ENCODE measurements at places on chromosomes 6 and 20.

DNA sequence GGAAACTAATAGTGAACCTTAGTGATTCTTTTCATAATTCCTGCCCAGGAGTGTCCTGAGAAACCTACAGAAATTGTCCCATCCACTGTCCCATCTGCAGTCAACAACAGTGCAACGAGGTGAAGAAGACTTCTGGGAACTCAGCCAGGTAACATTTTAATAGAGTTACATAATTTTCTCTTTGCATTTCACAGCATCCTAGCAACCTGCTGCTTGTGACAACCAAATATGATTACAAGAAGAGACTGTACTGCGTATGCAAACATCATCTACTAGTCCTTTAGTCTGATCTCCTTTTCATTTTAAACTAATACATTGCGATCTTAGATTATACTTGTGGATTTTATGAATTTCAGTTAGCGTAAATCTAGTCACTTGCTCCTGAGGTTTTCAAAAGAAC lies 951.6 kb downstream of the TFAP2A start:
- no peak for DNase-seq

DNA sequence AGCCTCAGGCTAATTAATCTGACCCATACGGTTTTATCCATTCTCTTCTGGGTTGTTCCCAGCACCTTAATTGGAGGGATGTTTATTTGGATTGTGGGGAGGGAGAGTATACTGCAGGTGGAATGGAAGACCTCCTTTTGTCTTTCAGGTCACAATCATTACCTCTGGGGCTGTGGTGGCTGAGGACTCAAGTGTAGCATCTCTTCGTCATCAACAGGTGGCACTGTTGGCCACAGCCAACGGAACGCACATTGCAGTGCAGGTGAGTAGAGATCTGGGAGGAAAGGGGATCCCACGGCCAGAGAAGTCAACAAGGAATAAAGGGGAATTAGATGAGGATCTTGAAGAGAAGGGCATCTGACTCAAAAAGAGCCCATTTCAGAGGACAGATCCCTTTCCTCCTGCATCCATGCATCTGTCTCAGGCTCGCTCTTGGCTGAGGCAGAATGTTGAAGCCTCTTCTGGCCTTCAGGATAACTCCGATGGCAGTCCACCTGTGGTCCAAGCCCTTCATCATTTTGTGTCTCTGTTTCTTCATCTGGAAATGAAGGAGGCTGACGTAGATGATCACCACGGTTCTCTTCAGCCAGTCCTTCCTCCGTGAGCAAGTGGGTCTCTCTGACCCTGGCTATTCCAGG lies 3.2 kb upstream of the DEF6 start:
- DNase-seq: no peak

DNA sequence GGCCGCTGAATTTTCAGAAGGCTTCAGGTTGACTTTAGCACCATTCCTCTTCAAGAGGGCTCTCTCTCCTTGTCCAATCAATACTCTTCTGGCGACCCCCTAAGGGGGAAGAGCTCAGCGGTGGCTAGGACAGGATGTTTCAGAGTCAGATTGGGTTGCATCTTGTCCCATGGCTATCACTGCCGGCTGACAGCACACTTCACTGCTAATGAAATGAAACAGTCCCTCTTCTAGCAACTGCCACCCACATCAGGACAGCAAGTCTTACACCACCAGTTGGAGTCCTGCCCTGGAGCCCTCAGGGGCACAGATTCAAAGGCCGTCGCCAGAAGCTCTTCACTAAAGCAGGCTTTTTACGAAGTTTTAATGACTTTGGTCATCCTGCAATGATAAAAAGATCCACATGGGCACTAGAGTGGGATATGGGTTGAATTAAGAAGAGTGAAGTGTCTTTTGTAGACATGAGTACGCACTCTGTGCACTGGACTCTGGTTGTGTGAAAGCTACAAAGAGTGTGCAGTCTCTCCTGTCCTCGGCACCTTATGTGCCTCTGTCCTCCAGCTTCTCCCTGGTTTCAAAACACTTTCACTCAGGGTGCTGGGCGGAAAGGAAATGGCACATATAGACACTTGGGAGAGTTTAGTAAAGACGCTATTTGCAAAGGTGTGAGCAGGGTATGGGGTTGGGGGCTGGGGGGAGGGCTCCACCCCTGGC lies 66.1 kb upstream of the SLC22A16 start:
- no peak for DNase-seq

- no peak for DNase-seq
These were observed 101.5 kb downstream of the LAMP5 start for GRCh38 chr20:9615766-9616454.

DNA sequence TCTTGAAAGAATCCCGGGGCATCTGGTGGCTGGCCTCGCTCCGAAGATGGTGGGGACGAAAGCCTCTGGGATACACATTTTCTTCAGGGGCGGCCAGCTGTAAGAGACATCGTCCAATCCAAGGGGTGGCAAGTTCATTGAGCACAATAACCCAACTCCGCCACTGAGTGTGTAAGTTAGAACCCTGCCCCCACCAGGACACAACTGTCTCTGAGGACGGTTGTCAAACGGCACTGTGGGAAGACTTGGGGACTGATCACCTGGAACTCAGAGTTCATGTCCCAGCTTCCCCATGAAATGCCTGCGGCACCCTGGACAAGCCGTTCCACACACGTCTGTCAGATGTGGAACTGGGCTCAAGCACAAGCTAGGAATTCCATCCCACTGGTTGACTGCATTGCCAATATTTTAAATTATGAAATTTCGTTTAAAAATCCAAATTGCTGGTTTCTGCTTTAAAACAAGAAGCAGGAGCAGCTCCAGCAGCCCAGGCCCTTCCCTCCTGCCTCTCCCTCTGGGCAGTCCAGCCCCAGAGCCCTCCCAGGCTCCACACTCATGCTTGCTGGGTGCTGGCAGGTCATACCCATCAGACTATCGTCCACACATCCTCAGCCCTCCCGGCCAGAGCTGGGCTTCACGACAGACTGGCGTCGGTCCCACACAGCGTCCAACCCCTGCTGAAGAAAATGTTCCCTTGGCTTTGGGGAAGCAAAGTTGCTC lies 80.9 kb upstream of the AFDN start:
- no peak for DNase-seq

DNA sequence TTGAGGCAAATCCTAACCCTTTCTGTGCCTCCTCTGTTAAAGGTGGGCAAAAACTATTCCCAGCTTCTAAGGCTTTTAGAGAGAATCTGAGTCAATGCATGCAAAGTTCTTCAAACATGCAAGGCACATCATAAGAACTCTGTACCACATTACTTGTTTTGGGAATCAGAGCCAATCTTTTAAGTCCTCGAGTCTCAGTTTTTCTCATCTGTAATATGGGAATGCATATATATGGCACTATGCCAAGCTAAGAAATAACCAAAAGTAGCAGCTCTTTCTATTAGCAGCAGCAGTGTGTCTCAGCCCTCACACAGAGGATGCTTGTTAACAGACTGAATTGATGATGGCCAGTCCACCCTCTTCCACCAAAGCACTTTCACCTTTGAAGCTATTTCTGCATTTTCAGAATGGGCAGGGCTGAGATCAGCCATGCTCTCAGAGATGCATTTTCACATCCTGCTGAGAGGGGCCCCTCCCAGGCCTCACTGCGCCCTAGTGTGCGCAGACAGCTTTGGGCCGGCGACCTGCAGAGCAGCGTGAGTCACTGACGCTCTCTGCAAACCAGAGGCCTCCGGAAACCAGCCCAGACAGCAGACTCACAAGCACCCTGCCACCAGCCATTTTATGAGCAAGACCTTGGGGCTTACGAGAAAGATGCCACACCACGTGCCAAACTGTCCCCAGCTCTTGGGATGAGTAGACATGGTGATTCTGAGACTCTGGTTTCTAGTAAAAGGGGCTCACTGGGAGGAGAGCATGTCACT lies 138.0 kb downstream of the NFATC2 start:
- no peak for DNase-seq

- DNase-seq: no peak
These were observed 29.4 kb downstream of the TNXB start for GRCh38 chr6:32079566-32080290.

DNA sequence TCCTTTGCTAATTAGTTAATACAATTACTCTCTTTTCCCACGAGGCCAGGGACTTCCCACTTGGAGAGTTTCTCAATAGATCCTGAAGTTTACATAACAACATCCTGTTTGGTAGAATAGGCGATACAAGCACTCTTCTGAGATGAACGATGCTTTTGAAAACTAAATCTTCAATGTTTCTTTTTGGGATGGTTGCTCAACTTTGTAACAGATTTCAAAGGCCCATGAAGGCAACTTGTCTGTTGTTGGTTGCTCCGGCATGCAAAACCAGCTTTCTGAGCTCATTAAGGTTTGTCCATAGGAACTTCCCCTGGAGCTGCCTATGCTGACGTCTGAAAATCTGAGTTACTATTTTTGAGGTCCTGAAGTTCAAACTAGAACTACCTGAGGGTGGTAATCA lies 25.9 kb upstream of the ROS1 start:
- no peak for DNase-seq

GRCh38 chr6:41049521-41049920 lies 3.5 kb upstream of the APOBEC2 start:
- DNase-seq: no peak

DNA sequence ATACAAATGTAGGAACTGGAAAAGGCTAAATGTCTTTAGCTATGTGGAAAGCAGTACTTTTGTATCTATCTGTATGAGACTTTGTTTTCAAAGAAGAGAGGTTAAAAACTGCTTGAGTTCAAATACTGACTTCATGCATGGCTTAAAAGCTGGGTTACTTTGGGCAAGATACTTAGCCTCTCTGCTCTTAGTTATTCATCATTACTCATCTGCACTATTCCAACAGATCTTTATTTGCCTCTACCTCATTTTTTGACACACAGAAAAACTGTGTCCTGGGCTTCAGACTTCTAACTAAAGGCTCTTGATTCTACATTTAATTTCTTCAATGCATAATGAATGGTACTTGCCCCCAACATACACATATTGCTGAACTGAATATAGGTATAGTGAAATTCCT lies 114.8 kb downstream of the DST start:
- no peak for DNase-seq

- no peak for DNase-seq
These were observed 7.2 kb downstream of the ZBTB2 start for GRCh38 chr6:151384151-151384550.

DNA sequence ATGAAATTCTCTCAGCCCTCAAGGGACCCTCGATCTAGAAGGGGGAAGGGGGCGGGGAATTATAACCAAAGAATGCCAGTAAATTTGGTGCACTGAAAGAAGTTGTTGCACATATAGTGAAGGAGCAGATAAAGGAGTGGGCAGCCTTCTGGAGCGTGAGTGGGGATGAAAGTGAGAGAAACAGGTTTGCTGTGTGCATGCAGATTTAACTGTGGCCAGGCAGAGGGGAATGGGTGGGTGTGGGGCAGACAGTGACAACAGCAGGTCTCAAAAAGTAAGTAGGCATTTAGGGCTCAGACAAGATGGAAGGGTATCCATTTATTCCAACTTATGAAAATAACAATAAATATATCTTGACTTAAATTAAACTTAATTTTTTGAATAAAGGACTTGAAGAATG lies 149.1 kb downstream of the KCNQ5 start:
- DNase-seq: no peak

DNA sequence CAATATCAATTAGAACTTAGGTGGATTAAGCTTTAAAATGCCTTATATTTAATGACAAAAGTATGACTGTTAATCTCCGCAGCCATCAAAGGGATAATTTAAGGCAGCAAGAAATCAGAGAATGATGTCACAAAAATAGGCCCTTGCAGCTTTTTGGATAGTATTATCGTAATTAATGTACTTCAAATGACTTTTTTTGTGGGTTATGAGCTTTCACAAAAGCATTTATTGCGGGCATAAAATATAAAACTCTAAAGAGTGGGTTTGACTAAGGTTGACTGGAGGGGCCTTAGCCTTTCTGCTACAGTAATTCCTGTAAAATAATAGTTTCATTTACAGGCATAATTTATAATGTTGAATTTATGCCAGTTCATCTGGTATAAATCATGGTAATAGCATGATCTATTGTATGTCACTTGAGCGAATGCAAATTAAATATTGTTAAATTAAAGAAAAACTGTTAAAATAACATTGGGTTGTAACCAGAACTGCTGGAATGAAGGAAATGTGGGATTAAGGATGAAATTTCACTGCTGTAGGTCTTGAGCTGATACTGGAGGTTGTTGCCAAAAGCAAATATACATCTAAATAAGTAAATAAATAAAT lies 78.5 kb upstream of the ZFP64 start:
- DNase-seq: no peak

GRCh38 chr20:35515949-35516645 lies 13.4 kb downstream of the C20orf173 start:
- DNase-seq: no peak

- DNase-seq: no peak
These were observed 37.7 kb downstream of the PMEPA1 start for GRCh38 chr20:57672164-57672563.

Data from NCI-H1048 (cell line).